ENCODE measurements at places on chromosomes 7 and 10. TPM values are rescaled to one million over a fixed set of nuclear protein-coding genes. Genes with fewer than 3 reads are reported as not detected.

The ZC3HAV1 gene
- 33.5 TPM for total RNA-seq

The ACBD7 gene
- total RNA-seq = 2.6 TPM

The TWNK gene
- total RNA-seq = 21.9 TPM

DNA sequence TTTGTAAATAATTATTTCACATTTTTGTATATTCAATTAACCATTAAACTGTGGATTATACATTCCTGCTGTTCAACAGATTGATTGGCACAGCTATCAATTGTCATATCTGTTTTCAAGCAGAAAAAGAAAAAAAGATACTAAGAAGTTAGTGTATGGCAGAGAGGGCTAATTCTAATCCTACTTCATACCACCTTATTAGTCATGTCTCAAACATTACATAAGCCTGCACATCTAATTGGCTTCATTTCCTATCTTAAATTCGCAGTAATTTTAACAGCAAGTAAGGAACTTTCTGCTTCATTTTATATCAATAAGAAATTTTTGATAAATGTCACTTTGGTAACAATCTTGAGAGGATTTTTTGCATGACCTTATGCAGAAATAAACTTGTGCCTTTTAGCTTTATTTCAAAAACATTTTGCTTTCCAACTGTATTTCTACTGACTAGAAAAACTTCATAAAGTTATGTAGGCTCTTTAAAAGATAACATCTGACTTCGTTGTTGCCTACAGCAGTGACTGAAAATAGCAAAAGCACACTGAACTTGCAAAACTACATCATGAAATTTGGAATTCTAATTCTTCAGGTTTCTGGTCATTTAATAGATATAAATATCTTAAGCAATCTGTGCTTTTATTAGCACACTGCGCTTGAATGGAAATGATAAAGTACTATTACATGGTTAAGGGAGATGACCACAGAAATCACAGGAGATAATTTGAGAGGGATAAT lies 111.5 kb downstream of the SEMA3C start:
- no peak overlapping the region for H3K27ac ChIP-seq
- H3K36me3 ChIP-seq = no peaks in the 10 kb centered on the region
- DNase-seq = no peak
- H3K27me3 ChIP-seq = no peaks in the 10 kb centered on the region

GRCh38 chr7:158247758-158248487 lies 339.7 kb downstream of the PTPRN2 start:
- no peak overlapping the region for H3K27ac ChIP-seq
- H3K27me3 ChIP-seq = no peaks in the 10 kb centered on the region
- no peaks in the 10 kb centered on the region for H3K36me3 ChIP-seq

DNA sequence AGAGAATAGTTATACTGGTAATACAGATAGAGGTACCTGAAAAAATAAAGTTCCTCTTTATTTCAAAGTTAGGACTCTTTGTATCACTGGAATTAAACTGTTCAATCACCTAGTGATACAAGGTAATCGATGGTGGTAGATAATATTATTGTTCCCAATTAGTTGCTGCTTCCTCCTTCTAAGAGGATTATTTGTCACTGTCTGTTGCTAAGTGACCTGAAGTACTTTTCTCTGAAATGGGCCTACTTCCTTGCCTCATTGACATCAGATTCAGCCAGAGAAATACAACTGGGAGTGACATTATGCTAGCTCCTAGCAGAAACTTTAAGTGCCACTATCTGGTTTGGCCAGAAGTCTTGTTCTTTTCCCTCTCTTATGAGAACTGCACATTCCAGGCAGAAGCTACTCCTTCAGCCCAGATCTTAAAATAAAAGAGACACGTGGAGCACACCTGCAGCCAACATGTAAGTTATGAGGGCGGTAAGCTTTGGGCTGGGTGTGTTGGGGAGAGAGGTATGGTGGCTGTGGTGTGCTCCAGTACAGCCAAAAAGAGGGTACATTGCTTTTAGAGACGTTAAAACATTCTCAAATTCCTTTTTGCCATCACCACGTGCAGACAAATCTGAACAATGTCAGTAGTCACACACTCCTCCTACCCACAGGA lies 54.8 kb downstream of the MINDY3 start:
- no peaks in the 10 kb centered on the region for H3K27me3 ChIP-seq
- no peak overlapping the region for H3K4me3 ChIP-seq
- DNase-seq = no peak
- H3K36me3 ChIP-seq = peaks cover 4% of the 10 kb centered on the region

DNA sequence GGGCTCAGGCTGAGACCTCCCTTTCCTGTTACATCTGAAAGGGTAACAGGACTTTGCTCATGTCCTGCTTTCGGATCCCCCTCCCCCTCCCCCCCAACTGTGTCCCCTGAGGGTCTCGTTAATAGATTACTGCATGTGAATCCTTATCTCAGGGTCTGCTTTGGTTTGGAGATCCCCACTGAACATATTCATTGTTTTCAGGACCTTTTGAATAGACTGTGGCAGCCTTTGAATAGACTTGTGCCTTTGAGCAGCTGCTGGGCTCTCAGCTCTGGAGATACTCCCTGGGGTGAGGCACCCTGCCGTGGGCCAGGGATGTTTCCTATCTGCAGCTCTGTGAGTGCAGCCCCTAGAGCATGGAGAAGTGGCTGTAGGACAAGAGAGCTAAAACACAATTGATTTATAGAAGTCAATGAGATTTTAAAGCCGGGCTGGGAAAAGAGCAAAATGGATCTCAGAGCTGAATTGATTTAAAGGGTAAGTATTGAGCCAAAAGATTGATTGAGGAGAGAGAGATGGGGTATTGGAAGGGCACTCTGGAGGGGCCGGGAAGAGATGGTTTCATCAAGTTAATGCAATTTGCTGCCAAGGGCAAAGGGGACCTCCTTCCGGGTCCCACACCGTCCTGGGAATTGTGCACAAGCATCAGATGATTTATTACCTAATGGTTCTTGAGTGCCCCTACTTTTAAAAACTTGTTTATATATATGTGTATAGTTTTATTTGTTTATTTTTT lies 9.9 kb downstream of the ARHGAP22 start:
- DNase-seq = no peak
- H3K27me3 ChIP-seq = no peaks in the 10 kb centered on the region
- H3K36me3 ChIP-seq = no peaks in the 10 kb centered on the region
- no peak overlapping the region for H3K27ac ChIP-seq
- H3K4me1 ChIP-seq = no peaks in the 10 kb centered on the region
- H3K4me3 ChIP-seq = no peak overlapping the region

GRCh38 chr10:63241841-63242281 lies 108.7 kb downstream of the NRBF2 start:
- H3K27me3 ChIP-seq = no peaks in the 10 kb centered on the region
- 0 out of 2 replicates have a peak, but pooled peaks cover 5% of the 10 kb centered on the region for H3K4me1 ChIP-seq
- H3K27ac ChIP-seq = no peak overlapping the region
- DNase-seq = no peak
